ENCODE measurements at places on chromosomes 13 and 19.

DNA sequence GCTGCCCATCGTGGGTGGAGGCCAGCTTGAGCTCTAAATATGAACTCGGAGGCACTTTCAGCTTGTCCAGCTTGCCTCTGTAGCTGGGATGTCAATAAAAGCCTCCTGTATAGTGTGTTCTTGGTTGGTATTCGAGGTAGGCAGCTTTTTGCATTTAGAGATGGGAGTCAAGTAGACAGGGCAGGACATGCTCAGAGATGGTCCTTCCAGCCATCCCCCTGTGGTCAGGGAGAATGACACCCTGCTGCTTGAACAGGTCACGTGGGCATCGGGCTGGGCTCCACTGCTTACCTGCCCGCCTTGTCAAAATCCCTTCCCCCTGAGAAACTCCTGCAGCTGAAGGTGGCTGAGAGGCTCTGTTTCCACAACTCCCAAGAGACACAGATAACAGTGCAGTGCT lies 302.5 kb downstream of the ZNF536 start:
- no peak for DNase-seq

DNA sequence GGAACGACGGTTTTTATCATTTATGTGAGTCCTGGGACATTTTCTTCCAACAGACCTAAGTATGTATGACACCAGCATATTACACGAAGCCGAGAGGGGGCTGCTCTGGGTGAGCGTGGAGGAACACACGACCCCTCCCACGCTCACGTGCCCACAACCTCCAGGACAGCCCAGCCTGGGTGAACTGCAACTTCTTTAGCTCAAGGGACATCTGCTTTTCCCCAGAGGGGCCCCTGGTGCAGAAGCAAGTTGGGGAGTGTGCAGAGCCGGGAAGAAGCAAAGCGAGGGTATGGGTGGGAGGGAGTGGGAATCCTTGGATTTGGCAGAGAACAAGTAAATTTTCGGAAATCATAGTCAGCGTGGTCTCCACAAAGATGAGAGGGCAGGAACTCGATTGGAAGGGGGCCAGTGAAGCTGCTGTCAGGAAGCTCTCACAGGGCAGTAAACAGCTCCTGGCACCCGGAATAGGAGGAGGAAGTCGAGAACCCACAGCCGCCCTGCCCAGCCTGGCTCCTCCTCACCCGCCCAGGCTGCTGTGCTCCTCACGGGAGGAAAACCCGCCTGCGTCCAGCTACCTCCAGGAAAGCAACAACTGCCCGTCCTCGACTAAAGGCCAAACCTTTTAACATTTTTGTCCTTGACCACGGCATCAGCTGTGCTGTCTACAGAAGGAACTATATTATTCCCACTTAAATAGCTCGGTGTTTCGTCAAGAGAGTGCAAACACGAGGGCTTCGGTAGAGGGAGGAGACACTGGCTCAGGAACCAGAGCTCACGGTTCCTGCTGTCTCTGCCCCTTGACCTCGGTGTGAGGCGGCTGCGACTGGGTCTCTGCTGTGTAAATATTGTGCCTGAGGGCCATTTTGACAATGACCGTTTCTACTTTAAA lies 17.2 kb upstream of the CFAP97D2 start:
- DNase-seq: no peak

DNA sequence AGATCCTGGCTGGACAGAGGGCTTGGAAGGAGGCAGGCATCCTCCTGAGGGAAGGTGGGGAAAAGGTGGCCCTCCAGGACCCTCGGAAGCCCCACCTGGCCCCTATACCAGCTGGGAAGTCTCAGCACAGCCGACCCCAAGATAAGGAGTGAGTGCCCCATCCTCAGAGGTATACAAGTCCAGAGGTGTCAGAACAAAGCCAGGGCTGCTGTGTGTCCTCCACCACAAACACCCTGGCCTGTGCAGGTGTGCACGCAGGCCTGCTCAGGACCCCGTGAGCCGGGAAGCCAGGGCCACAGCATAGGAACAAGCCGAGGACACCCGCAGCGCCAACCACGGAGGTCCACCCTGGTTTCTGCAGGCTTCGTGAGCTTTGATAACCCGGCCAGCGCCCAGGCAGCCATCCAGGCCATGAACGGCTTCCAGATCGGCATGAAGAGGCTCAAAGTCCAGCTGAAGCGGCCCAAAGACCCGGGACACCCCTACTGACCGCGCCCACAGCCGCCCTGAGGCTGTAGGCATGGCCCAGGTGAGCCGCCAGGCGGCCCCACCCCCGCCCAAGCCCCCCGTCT lies 68.6 kb downstream of the CELF5 start:
- no peak for DNase-seq

GRCh38 chr19:1826557-1827521 lies 14.8 kb upstream of the ATP8B3 start:
- DNase-seq: no peak

- no peak for DNase-seq
Observed at GRCh38 chr13:102401766-102402165, at the start of gene FGF14. Gene FGF14, minus strand, starts transcription at chr13:102402048.

- DNase-seq: no peak
Observed at GRCh38 chr13:80946008-80946802, 605.3 kb upstream of the SPRY2 start.

GRCh38 chr19:16892436-16892835 lies 3.6 kb downstream of the F2RL3 start:
- DNase-seq: no peak

DNA sequence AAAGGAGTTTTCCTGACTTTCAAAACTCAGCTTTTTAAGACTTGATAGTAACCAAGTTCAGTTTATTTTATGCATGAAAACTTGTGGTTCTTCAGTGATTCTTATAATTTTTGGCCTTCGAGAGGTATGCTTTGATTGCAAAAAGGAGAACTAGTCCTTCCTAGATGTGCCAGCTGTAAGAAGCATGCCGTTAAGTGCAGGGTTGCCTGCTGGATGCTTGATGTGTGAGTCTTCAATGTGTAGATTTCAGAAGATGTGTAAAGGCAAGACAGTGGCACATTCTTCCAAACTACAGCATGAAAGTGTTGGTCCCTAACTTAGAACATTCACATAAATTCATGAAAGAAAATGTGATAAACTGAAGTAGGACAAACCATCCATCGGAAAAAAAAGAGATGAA lies 532.5 kb downstream of the DCT start:
- DNase-seq: no peak

Measured in posterior cingulate gyrus (tissue), 11 donors.